ENCODE measurements at places on chromosomes 5 and 9.

GRCh38 chr5:134328619-134329018 is 38.4 kb downstream of the CDKL3 start:
- DNase-seq, result no peak

DNA sequence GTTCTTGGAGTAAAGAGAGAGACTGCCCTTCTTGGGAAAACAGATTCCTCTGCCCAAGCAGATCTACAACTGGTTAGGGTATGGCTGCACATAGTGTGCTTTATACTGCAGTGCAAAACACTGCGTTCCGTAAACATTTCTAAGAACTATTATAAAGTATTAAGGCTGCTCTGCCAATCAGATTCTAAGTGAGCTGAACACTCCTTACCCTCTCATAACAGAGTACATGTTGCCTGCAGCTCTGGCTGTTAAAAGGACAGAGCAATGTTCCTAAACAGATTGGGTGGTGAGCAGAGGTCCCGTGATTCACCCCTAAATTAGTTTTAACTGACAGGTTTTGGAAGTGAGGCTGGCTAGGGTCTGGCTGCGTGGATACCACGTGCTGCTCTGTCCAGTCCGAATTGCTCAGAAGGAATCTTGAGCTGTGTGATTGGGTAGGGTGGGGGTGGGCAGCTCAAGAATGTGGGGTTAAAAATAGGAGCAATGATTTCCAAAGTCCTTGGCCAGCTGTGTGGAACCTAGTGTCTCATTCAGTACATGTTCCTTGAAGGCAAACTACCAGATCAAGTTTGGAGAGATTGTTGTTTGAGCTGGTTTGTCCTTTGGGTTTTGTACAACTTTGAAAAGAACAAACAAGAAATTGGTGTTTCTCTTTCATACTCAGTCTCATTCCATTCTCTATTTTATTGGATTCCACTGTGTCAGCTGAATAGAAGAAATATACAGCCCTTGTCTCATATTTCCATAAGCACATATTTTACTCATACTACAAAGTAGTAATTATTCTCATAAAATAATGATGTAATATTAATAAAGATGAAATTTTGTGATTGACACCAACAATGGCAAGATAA is 497.6 kb upstream of the CD180 start:
- no peak for DNase-seq

DNA sequence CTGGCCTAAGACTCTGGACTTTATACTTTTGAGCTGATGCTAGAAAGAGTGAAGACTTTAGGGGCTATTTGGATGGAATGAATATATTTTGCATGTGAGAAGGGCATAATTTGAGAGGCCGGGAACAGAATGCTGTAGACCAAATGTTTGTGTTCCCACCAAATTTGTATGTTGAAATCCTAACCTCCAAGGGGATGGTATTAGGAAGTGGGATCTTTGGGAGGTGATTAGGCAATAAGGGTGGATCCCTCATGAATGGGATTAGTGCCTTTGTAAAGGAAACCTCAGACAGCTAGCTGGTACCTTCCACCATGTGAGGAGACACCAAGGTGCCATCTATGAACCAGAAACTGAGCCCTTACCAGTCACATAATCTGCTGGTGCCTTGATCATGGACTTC is 165.1 kb upstream of the S1PR3 start:
- DNase-seq, result no peak

DNA sequence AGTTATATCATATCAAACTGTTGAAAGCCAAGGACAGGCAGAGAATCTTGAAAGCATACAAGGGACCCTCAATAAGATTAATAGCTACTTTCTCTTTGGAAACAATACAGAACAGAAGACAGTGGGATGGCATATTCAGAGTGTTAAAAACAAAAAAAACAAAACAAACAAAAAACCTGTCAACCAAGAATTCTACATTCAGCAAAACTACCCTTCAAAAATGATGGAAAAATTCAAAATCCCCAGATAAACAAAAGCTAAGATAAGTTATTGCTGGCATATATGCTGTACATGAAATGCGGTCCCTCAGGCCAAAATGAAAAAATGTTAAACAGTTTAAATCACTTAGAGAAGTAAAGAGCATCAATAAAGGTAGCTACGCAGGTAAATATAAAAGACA is 425.1 kb downstream of the ACTL7B start:
- no peak for DNase-seq

GRCh38 chr5:149797897-149798296 is 67.8 kb downstream of the PPARGC1B start:
- DNase-seq, result no peak

DNA sequence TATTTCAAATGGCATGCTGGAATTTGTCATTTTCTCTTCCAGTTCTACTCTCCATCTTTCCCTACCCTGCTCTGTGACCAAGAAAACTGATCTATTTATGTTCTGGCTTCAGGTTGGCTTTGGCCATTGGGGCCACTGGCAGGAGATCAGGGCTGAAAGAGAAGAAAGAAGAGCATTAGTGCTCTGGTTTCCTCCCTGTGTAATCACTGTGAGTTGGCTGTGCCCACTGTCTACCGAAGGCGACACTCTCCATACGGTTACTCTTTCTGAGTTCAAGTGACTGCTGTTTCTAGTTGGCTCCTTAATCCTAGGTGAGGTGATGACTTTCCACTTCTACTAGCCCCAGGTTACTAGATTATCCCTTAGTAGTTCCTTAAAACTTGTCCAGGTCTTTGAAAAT is 372.6 kb downstream of the PRELID2 start:
- no peak for DNase-seq

DNA sequence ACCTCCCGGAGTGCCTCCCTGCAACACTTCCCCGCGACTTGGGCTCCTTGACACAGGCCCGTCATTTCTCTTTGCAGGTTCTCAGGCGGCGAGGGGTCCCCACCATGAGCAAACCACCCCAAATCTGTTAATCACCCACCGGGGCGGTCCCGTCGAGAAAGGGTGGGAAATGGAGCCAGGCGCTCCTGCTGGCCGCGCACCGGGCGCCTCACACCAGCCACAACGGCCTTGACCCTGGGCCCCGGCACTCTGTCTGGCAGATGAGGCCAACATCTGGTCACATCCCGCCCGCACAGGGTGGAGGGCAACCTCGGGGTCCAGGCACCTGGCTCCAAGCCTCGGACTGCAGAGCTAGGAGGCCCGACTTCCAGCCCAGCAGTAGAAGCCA is 776 bp upstream of the TERT start:
- no peak for DNase-seq

DNA sequence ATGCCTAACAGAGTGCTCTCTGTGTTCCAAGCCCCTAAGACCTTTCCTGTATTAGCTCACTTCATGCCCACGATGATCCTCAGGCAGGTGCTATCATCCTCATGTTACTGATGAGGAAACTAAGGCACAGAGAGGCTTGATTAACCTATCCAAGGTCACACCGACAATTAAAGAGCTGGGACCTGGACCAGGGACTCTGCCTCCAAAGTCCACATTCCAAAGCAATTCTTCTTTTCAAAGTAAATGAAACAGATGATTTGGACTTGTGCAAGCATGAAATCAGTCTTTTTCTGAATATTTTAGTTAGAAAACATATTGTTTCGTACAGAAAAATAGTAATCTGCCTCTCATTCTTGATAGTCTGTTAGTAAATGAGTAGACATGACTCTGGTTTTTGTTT is 18.1 kb upstream of the RASEF start:
- DNase-seq, result no peak

- no peak for DNase-seq
Measured at GRCh38 chr5:180423133-180423532, 70.0 kb upstream of the GFPT2 start.

DNA sequence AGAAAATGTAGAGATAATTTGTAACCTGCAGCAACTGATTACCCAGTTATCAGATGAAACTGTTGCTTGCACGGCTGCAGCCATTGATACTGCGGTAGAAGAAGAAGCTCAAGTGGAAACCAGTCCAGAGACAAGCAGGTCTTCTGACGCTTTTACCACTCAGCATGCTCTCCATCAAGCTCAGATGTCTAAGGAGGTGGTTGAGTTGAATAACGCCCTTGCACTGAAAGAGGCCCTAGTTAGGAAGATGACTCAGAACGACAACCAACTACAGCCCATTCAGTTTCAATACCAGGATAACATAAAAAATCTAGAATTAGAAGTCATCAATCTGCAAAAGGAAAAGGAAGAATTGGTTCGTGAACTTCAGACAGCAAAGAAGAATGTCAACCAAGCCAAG is 1.7 kb downstream of the KIF4B start:
- no peak for DNase-seq

DNA sequence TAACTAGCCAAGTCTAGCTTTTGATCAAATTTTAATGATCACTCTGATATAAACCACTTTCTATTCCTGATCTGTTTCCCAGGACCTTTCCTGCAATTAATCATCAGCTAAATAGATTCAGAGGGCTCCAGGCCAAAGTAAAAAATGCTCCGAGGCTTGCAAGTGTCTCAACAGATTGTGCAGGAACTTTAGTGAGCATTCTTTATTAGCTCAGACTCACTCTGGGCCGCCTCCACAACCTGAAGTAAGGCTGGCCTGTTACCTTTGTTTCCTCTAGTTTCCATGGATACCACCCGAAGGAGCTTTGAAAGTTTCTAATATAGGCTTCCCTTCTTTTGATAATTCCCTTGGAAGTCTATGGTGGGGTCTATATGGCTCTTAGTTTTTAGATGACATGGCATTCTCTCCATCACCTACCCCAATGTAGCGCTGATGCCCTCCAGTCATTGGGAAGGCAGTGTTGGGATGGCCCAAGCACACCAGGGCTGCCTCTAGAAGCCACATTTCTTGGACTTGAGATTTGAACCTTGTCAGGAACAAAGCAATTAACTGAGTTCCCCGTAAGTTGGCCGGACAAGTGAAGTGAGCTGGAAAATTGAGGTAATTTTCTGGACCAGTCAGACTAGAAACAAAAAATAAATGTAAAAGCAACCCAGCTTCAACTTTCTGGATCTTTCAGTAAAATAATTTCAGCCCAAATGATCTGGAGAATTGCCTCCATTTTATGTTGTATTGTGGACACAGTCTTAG is 97.6 kb upstream of the LHFPL2 start:
- DNase-seq, result no peak

- no peak for DNase-seq
Measured at GRCh38 chr9:21754741-21755140, 47.7 kb upstream of the MTAP start.

GRCh38 chr5:110335361-110336066 is 391.0 kb downstream of the TMEM232 start:
- no peak for DNase-seq

- no peak for DNase-seq
Measured at GRCh38 chr5:41252036-41252435, 38.7 kb upstream of the C6 start.

DNA sequence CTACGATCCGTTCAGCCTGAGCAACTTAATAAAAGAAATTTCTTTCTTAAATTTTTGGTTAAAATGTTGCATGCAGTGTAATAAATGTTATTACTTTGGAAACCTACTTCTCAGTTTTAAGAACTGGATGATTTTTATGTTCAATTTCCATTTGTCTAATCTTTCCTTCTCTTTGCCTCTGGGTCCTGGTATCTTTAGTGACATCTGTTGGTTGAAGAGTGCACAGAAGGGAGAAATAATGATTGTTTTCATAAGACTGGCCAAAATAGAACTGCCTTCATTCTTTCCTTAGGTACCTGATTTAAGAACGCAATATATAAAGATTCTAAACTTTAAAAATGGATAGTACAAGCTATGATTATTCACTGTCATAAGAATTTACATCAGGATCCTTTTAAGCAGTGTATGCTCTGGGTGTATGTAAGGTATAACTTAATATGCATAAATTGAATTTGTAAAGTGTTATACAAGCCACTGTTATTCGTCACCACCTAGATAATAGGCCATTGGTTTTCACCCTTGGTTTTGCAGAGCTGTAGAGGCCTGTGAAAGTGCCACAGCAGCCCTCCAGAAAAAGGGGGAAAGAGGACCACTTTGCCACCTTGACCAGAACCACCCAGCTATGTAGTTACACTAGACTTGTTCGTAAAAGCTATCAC is 82.8 kb upstream of the TLX3 start:
- no peak for DNase-seq

- no peak for DNase-seq
Measured at GRCh38 chr5:149387081-149387631, 8.1 kb upstream of the IL17B start.

DNA sequence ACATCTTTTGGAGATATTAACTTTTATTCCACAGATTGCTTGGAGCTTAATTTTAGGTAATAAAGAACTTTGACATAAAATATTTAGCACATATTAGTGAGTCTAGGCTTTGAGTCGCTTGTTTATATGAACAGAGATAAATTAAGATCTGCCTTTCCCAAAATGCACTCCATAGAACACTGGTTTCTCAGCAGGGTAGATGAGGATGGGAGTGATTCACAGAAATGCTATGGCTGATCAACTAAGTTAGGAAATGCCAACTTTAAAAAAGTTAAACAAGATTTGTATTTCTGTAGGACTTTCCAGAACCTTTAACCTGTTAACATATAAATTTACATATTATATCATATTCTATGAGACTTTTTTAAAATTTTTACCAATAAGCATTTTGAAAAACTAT is 65.2 kb downstream of the STARD4 start:
- DNase-seq, result no peak

- no peak for DNase-seq
Measured at GRCh38 chr5:8471581-8471980, 602.6 kb downstream of the MTRR start.

- DNase-seq, result no peak
Measured at GRCh38 chr9:112820881-112821280, 69.8 kb downstream of the SLC46A2 start.

- DNase-seq, result no peak
Measured at GRCh38 chr9:6068983-6069382, 53.6 kb upstream of the RANBP6 start.

GRCh38 chr9:108163321-108164005 is 673.9 kb upstream of the KLF4 start:
- no peak for DNase-seq

- DNase-seq, result no peak
Measured at GRCh38 chr5:74502479-74502950, 138.0 kb downstream of the ENC1 start.

- no peak for DNase-seq
Measured at GRCh38 chr5:116766470-116766947, 191.9 kb upstream of the SEMA6A start.

GRCh38 chr9:95556521-95556920 is 39.8 kb upstream of the PTCH1 start:
- no peak for DNase-seq

DNA sequence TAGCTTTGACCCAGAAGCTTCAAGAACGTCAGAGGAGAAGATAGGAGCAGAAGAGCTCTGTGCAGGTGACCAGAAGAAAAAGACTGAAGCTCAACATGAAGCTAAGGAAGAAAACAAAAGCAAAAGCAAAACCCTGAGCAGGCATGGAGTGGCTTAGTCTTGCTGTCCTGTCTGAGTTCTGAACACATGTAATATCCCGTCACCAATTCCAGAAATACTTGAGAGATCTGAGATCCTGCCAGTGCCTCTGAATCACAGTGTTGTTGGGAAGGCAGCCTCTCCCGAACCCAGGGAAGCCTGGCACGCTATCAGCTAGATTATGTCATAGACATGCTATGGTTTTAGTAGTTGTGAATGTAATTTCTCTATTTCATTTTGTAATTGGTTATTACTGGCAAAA is 235.7 kb downstream of the ICE1 start:
- DNase-seq, result no peak

Measured in NCI-H187 (cell line).